Activated CD8-positive, alpha-beta T cell treated with anti-CD3 and anti-CD28 coated beads for 36 hours (primary cell): ENCODE measurements at places on chromosomes 11 and 22. TPM values are rescaled to one million over a fixed set of nuclear protein-coding genes. Genes with fewer than 3 reads are reported as not detected.

OR5L1 gene
- total RNA-seq: not detected

OR51B2 gene
- total RNA-seq: not detected

RIBC2 gene
- 9.5 TPM for total RNA-seq

- peak; percentile 11 for DNase-seq
These were observed 32.1 kb upstream of the SLC5A12 start for GRCh38 chr11:26753723-26754504.

- DNase-seq: no peak
These were observed 49.0 kb downstream of the GRAMD4 start for GRCh38 chr22:46669201-46669600.

ANO5 gene
- total RNA-seq: not detected

DNA sequence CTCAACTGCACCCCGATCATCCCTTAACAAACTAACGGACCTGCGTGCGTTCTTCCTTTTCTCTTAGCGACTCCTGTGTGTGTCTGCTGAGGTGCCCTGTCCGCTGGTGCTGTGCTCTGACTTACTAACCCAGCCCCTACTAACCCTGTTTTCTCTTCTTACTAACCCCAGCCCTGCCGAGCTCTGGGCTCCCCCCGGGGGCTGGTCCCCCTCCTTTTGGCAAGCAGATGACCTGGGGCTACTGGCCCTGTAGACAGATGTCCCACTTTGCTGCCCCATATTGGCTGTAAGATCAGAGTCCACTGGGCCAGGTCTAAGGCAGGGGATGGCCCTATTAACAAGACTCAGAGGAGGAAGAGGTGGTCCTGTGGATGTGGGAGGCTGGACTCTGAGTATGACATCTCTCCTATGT lies 14.7 kb downstream of the MIAT start:
- DNase-seq: peak; percentile 48

NRGN gene
- total RNA-seq: 5.7 TPM

SLC25A18 gene
- total RNA-seq: not detected

- no peak for DNase-seq
These were observed 46.9 kb downstream of the PHF21B start for GRCh38 chr22:44962741-44963454.

DERL3 gene
- 5.4 TPM for total RNA-seq

- no peak for DNase-seq
These were observed 90.3 kb downstream of the PAX6 start for GRCh38 chr11:31720671-31721365.

DNA sequence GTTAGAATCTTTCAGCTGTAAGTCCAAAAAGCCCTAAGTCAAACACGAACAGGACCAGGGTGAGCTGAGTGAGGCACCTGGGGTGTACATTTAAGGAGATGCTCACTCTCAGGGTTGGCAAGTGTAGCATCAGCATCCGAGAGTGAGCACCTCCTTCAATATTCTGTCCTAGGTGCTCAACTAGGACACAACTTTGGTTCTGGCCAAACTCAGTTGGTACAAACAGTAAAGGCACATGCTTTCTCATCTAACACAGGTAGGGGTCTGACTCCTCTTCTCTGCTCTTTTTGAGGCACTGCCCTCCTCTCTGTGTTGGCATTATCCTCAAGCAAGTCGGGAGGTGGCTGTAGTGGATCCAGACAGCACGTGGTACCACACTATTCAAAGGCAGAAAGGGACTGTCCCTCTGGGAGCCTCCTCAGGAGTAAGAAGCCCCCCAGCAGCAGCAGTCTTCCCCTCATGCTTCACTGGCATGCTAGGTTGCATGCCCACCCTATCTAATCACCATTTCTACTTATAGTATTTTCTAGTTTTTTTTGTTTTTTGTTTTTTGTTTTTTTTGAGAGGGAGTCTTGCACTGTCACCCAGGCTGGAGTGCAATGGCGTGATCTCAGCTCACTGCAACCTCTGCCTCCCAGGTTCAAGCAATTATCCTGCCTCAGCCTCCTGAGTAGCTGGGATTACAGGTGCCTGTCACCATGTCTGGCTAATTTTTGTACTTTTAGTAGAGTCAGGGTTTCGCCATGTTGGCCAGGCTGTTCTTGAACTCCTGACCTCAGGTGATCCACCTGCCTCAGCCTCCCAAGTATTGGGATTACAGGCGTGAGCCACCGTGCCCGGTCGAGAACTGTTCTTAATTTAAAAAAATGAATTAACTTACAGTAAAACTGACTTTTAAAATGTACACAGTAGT lies 14.7 kb upstream of the MAPK1 start:
- DNase-seq: no peak

DNA sequence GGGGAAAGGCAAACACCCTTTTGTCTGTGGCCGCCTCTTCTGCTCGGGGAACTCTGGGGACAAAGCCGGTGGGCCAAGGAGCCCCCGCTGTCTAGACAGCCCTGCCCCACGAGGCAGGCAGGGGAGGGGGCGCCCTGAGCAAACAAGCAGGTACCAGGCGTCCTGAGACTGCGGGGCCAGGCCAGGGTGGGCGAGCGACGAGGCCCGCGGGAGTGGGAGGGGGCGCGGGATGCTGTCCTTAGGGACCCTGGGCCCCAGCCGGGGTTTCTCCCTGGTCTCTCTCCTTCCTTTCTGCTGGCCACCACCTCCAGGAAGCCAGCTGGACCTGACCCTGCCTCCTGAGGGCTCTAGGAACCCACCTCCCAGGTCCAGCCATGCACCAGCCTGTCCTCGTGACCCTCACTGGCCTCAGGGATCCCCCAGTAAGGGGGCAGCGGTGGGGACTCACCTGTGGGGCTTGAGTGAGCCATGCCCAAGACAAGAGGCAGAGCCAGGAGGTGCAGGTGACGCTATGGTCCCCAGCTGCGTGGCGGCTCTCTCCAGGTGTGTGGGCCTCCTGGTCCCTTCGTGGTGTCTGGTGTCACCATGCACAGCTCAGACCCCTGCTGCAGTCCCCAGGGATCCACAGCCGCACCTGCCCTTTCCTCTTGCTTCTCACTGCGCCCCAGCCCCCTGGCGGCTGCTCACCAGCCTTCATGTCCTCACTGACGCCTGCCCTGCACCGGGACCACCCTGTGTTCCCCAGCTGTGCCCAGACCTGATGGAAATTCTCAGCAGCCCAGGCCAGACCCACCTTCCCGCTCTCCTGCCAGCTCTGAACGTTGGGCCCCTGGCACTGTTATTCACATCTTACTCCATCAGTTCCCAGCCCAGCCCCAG lies 26.5 kb upstream of the MUC5AC start:
- no peak for DNase-seq

MPZL3 gene
- 51.7 TPM for total RNA-seq

RASSF10 gene
- not detected for total RNA-seq

OR52R1 gene
- total RNA-seq: not detected

DNA sequence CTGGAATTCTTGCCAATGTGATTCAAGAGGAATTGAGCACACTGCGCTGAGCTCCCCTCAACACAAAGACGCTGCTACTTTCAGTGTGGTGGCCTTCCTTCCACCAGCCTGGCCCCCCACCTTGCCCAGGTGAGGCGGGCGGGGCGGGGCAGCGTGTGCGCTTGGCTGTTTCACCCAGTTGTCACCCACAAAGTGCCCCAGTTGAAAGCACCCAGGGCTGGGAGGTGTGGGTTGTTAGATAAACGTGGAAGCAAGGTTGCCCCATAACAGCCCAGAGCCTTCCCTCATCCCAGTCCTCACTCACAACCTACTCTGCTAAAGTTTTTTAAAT lies 43.1 kb downstream of the CACNG2 start:
- DNase-seq: no peak

RBM7 gene
- 51.4 TPM for total RNA-seq

CHST1 gene
- not detected for total RNA-seq

DNA sequence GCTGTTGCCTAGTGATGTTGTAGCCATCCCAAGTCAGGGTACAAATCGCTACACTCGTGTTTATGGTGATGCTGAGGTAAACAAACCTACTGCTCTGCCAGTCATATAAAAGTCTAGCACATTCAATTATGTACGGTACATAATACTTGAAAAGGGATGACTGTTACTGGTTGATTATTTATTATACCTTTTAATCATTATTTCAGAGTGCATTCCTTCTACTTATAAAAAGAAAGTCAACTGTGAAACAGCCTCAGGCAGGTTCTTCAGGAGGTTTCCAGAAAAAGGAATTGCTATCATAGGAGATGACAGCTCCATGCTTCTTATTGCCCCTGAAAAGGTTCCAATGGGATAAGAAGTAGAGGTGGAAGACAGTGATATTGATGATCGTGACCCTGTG lies 652.5 kb upstream of the KIRREL3 start:
- DNase-seq: no peak

DNA sequence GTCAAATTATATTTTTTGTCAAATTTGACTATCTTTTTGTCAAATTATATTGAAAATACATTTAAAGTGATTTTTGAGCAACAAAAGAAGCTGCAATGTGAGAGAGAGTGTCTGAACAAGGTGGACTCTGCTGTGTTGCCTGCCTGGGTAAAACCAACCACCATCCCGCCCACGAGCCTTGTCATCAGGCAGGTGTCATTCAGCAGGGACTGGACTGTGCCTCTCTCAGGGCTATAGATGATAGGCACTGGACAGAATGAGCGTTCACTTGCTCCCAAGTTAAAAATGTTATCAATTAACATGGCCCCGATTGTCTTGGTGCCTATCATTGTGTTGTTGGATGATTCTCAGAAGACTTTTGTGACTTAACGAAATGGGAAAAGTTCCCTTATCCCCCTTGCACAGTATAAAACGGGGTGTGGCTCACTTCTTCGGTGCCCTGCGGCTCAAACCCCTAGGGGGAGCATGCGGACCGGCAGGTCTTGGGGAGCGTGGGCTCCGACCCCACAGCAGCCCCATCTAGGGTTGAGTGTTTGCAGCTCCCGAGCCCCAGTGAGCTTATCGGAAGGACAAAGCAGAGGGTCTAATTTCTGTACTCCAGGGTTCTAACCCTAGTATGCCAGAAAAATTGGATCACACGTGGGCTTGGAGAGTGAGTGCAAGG lies 1.7 kb downstream of the APOL5 start:
- peak; percentile 24 for DNase-seq

DNA sequence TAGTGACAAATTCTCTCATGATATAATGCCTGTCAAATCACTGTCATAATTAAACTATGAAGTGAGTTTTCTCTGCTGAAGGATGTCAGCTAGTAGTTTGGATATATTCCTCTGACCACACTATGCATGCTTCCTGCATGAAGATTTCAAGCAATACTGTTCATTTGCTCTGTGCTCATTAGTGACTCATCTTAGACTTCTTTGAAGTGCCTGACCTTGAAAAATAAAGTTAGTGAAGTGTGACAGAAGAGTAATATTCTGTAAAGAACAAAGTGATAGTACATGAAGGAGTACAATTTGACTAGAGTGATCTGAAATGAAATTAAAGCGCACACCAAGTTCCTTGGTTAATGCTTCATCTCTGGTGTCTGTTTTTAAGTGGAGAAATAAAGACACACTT lies 629.5 kb upstream of the ANO3 start:
- DNase-seq: no peak

POU2AF2 gene
- not detected for total RNA-seq

DNA sequence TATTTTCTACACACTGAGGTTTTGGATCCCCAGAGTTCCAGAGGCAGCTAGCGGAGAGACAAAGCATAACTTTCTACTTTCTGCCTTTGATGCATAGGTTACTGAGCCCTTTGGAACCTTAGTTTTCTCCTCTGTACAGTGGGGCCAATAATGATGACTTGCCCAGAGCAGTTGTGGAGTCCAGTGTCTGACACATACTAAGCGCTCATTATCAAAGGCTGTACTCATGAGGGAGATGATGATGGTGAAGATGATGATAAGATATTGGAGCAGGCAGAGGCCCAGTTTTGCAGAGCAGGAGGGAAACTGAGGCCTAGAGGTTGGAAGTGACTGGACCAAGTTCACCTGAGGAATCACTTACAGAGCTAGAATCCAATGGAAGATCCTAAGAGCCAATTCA lies 458.0 kb downstream of the MIAT start:
- no peak for DNase-seq

DNA sequence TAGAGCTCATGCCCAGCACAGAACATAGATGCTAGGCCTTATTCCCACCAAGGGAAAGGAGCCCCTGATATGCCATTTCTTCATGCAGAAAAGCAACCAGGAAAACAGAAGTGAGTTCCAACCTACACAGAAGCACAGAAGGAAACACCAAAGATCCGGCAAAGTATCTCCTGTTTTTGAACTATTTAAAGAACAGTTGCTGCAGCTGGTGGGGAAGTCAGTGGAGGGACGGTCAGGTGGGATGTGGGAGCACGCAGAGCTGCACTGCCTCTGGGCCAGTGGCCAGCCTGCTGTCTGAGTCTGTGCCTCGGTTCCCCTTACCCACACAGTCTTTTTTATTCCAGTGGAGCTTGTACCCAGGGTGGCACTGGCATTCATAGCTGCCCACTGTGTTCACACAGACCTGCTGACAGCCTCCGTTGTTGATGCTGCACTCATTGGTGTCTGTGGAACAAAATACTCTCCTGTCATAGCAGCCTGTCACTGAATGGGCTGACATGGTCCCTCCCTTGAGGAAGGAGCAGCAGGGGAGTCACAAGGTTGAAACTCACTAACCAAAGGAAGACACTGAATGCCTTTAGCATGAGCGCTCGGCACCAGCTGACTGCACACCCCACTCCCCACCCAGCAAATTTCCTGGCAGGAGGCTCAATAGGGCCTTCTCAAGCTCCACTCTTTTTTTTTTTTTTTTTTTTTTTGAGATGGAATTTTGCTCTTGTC lies 37.9 kb downstream of the SCUBE2 start:
- DNase-seq: no peak

- no peak for DNase-seq
These were observed 20.2 kb downstream of the MPEG1 start for GRCh38 chr11:59192446-59193020.

MISFA gene
- total RNA-seq: 0.67 TPM
